Stimulated activated memory B cell treated with anti-CD40 and anti-IgM and Interleukin-4, amounts not matched to agents 10 μg/mL and 1 μg/mL and 100 μg/mL, for 72 hours (primary cell): ENCODE measurements at places on chromosomes 5 and 9.

GRCh38 chr5:1204693-1205242, 3.4 kb downstream of the SLC6A19 start:
- no peak for ATAC-seq
- peaks cover 32% of the 10 kb centered on the region for H3K27me3 ChIP-seq
- no peaks in the 10 kb centered on the region for H3K4me1 ChIP-seq
- H3K4me3 ChIP-seq, result no peak overlapping the region

DNA sequence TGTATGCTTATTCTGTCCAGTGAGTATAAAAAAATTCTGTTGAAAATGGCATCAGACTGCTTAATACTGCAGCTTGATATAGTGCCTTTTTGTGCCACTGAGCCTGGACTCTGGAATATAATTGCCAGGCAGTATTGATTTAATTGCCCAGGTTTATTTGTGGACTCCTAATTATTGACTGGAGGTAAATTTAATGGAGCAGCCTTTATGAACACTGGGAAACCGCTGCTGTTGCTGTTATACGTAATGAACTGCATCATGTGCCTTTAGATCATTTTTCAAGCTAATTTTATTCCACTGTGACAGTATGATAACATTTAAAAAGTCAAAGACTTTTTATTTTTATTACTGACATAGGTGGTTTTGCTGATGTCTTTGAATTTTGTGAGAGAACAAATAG, 90.2 kb upstream of the SH3GL2 start:
- H3K36me3 ChIP-seq, result no peaks in the 10 kb centered on the region
- no peaks in the 10 kb centered on the region for H3K27me3 ChIP-seq
- no peak for ATAC-seq
- H3K27ac ChIP-seq, result no peak overlapping the region
- no peaks in the 10 kb centered on the region for H3K4me1 ChIP-seq
- no peak overlapping the region for H3K4me3 ChIP-seq

DNA sequence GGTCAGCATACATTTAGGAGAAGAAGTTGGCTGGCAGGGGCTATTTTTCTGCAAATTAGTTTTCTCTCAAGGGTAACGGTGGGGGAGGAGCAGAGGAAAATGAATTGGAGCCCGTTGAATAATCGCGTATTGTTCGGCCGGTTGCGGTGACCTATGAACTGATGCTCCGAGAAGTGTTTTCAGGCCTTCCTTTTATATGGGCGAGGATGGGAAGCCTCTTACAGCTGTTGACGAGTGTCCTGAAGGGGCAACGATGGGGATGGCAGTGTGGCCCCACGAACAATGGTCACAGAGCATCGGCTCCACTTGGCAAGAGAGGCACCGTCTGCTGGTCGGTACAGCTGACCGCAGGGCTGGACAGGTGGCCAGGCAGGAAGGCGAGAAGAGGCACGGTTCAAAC, 400.7 kb downstream of the ZSWIM6 start:
- peaks cover 22% of the 10 kb centered on the region for H3K27me3 ChIP-seq
- ATAC-seq, result no peak
- H3K4me1 ChIP-seq, result no peaks in the 10 kb centered on the region
- H3K27ac ChIP-seq, result no peak overlapping the region
- no peak overlapping the region for H3K4me3 ChIP-seq

GRCh38 chr9:75455444-75455921, 367.2 kb downstream of the OSTF1 start:
- peaks cover 6% of the 10 kb centered on the region for H3K4me1 ChIP-seq
- H3K4me3 ChIP-seq, result no peak overlapping the region
- ATAC-seq, result no peak
- H3K36me3 ChIP-seq, result no peaks in the 10 kb centered on the region
- H3K27ac ChIP-seq, result no peak overlapping the region

GRCh38 chr5:179393078-179393477, 47.8 kb upstream of the ADAMTS2 start:
- ATAC-seq, result no peak
- no peak overlapping the region for H3K4me3 ChIP-seq
- H3K36me3 ChIP-seq, result no peaks in the 10 kb centered on the region

DNA sequence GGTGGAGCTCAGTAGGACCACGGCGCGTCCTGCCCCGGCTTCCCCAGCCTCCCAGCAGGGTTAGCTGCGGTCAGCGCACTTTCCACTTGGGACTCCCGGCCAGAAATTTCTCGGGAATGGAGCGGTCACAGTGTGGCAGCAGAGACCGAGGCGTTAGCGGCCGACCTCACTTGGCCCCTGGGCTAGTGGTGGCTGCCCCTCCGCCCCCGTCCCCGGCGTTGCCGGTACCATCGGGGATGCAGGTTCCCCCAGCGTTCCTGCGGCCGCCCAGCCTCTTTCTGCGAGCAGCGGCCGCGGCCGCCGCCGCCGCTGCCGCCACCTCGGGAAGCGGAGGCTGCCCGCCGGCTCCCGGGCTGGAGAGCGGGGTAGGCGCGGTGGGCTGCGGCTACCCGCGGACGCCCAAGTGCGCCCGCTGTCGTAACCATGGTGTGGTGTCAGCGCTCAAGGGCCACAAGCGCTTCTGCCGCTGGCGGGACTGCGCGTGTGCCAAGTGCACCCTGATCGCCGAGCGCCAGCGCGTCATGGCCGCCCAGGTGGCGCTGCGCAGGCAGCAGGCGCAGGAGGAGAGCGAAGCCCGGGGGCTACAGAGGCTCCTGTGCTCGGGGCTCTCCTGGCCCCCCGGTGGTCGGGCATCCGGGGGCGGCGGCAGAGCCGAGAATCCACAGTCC, 460 bp downstream of the DMRTA1 start:
- peak; percentile 92 for ATAC-seq
- peak overlapping the region; percentile 43 for H3K4me3 ChIP-seq
- H3K27ac ChIP-seq, result no peak overlapping the region
- H3K36me3 ChIP-seq, result no peaks in the 10 kb centered on the region
- H3K27me3 ChIP-seq, result peaks cover 25% of the 10 kb centered on the region

DNA sequence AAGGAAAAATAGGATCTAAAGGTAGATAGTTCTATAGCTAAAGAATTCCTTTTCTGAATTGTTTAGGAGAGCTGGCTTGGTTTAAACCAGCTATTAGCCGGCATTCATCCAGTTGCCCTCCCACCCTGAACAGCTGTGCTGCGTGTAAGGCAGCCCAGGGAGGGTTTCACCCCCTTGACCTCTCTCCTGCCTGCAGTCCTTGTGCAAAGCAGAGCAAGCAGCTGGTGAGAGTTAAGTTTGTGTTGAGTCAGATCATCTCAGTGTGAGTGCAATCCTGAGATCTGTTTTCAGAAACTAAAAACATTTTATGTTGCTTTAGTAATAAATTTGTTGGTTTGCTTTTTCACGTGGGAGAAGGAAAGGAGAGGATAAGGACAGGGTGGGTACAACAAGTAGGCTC, 13.0 kb downstream of the SLC25A25 start:
- H3K4me3 ChIP-seq, result no peak overlapping the region
- H3K27me3 ChIP-seq, result no peaks in the 10 kb centered on the region
- peaks cover 54% of the 10 kb centered on the region for H3K4me1 ChIP-seq
- peaks cover 44% of the 10 kb centered on the region for H3K36me3 ChIP-seq

DNA sequence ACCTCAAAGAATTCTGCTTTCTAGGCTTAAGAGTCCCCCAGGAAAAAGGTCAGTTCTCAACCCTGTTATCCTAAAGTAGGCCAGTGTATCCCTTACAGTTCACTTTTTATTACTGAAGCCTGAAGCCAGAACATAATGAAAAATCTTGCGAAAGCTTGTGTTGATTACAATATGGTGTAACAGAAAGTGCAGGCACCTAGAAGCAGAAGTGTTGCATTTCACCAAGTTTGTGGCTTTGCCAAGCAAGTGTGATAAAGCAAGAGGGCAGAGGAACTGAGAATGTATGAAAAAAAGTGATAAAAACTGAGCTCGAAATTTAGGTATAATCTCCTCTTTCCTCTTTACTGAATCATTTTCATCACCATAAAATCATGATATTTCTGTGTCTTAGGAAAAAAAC, 26.2 kb downstream of the AGTPBP1 start:
- H3K36me3 ChIP-seq, result peaks cover 2% of the 10 kb centered on the region
- peaks cover 30% of the 10 kb centered on the region for H3K4me1 ChIP-seq
- peak; percentile 93 for ATAC-seq
- H3K4me3 ChIP-seq, result peak overlapping the region; percentile 34
- H3K27ac ChIP-seq, result peak overlapping the region; percentile 74

DNA sequence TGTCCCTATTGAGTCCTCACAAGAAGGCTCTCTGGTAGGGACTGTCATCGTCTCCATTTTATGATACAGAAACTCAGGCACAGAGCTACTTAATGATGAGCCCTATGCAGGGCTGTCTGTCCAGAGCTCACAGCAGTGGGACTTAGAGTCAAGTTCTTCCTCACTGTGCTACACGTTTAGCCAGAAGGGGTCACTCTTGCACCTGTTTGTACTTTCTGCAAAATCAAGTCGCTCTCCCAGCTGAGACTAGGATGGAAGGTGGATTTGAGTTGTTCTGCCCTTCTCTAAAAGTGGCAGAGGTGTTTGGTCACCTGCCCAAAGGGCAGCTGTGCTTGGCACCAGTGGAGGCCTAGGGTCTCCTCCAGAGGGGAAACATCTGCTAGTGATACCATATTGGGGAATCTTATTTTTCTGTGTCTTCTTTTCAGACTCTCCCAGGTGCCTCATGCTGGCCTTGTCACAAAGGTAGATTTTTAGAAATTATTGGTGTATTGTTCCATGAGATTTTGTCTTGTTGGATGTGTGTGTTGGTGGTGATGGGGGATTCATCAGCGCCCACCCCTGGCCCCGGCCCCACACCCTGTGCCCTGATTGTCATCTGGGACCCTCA, 104.2 kb downstream of the PPARGC1B start:
- H3K27ac ChIP-seq, result no peak overlapping the region
- H3K4me1 ChIP-seq, result peaks cover 21% of the 10 kb centered on the region
- peaks cover 32% of the 10 kb centered on the region for H3K36me3 ChIP-seq
- no peak for ATAC-seq

- no peak for ATAC-seq
- H3K27ac ChIP-seq, result no peak overlapping the region
- no peaks in the 10 kb centered on the region for H3K27me3 ChIP-seq
- no peak overlapping the region for H3K4me3 ChIP-seq
- no peaks in the 10 kb centered on the region for H3K4me1 ChIP-seq
These were observed 227.3 kb downstream of the KDM4C start for GRCh38 chr9:6984941-6985578.

- no peak overlapping the region for H3K4me3 ChIP-seq
- peaks cover 5% of the 10 kb centered on the region for H3K4me1 ChIP-seq
- H3K27me3 ChIP-seq, result peaks cover 34% of the 10 kb centered on the region
- H3K27ac ChIP-seq, result no peak overlapping the region
- no peak for ATAC-seq
These were observed 9.9 kb downstream of the GNAQ start for GRCh38 chr9:78021697-78022096.

- H3K27ac ChIP-seq, result no peak overlapping the region
- ATAC-seq, result no peak
- no peaks in the 10 kb centered on the region for H3K27me3 ChIP-seq
These were observed 345.9 kb upstream of the RIOK2 start for GRCh38 chr5:97528941-97529340.

GRCh38 chr5:67725604-67726003, 490.0 kb upstream of the PIK3R1 start:
- no peak overlapping the region for H3K27ac ChIP-seq
- H3K4me1 ChIP-seq, result no peaks in the 10 kb centered on the region

DNA sequence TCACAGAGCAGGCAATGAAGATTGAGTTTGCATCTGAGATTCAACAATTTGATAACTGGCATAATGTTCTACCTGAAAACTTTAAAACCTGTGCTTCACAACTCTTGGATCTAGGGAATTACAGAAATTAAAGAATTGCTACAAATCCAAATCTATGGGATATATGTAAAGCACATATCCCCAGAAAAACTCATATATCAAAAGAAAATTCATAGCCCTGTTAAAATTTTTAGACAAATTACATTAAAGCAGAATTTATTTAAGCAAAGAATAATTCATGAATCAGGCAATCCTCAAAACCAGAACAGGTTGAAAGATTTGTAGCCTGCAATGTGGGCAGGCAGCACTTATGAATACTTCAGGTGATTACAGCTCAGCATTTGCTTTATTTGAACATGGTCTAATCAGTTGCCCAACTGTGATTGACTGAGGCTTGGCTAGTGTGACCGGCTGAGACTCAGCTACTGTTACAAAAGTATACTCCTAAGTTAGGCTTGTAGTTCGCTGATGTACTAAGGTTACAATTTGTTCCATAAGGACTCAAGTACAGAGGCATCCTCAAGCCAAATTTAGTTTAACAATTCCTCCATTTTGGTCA, 10.3 kb upstream of the UBTD2 start:
- peaks cover 6% of the 10 kb centered on the region for H3K4me1 ChIP-seq
- no peaks in the 10 kb centered on the region for H3K27me3 ChIP-seq
- ATAC-seq, result no peak

- no peak for ATAC-seq
- peaks cover 15% of the 10 kb centered on the region for H3K36me3 ChIP-seq
- peak overlapping the region; percentile 5 for H3K27ac ChIP-seq
- H3K27me3 ChIP-seq, result no peaks in the 10 kb centered on the region
- H3K4me3 ChIP-seq, result no peak overlapping the region
These were observed 45.2 kb downstream of the NSD1 start for GRCh38 chr5:177178733-177179304.

DNA sequence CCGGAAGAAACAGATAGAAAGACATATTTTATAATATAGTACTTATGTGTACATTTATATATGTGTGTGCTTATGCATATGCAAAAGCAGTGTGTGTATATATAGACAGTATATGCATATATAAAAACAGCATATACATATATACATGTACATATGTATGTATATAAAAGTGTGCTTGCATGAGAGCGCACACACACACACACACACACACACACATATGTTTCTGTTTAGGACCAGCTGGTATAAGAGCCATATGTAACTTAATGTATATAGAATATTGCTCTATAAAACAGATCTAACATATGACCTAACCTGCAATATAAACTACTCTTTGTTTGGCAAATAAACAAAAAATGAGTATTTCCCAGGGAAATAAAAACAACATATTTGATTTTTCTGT, 65.1 kb upstream of the CDH9 start:
- no peak for ATAC-seq
- no peak overlapping the region for H3K27ac ChIP-seq
- no peak overlapping the region for H3K4me3 ChIP-seq
- H3K36me3 ChIP-seq, result no peaks in the 10 kb centered on the region
- H3K27me3 ChIP-seq, result no peaks in the 10 kb centered on the region
- no peaks in the 10 kb centered on the region for H3K4me1 ChIP-seq

DNA sequence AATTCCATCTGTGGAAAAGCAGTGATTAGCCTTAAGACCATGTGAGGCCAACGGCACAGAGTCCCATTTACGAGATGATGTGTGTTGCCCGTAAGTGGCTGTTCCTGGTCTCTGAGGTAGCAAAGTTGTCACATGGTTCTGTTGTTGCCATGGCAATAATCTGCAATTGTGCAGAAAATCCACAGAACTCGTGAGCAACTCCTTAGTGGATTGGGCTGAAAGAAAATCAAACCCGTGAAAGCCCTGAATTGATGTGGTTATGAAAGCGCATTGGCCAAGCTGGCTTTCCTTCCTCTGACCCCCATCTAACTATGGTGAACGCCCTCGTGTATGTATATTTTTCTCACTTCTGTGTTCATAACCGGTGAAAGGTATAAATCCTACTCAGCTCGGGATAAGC, 614.7 kb downstream of the EBF1 start:
- H3K27me3 ChIP-seq, result peaks cover 21% of the 10 kb centered on the region
- H3K4me1 ChIP-seq, result no peaks in the 10 kb centered on the region
- no peak overlapping the region for H3K4me3 ChIP-seq
- no peak for ATAC-seq
- no peaks in the 10 kb centered on the region for H3K36me3 ChIP-seq
